Caki2 (cell line): ENCODE measurements at places on chromosomes 7 and 10. TPM values are rescaled to one million over a fixed set of nuclear protein-coding genes. Genes with fewer than 3 reads are reported as not detected.

The ICA1 gene
- 2.1 and 12.5 TPM in 2 replicates for total RNA-seq

The GRID1 gene
- total RNA-seq = 2.6 and 6.6 TPM in 2 replicates

The CEP55 gene
- 44.4 and 58.9 TPM in 2 replicates for total RNA-seq

The OR9A2 gene
- not detected in 2 replicates for total RNA-seq

The MOGAT3 gene
- total RNA-seq = not detected in 2 replicates

The FAM25A gene
- total RNA-seq = not detected in 2 replicates

The NKX1-2 gene
- total RNA-seq = not detected in 2 replicates

The GCK gene
- not detected in 2 replicates for total RNA-seq

The TUBAL3 gene
- not detected in 2 replicates for total RNA-seq

The GRID2IP gene
- not detected in 2 replicates for total RNA-seq

The PON1 gene
- total RNA-seq = not detected in 2 replicates

GRCh38 chr7:131238347-131238931, 89.2 kb upstream of the MKLN1 start:
- DNase-seq = peak; percentile 60

DNA sequence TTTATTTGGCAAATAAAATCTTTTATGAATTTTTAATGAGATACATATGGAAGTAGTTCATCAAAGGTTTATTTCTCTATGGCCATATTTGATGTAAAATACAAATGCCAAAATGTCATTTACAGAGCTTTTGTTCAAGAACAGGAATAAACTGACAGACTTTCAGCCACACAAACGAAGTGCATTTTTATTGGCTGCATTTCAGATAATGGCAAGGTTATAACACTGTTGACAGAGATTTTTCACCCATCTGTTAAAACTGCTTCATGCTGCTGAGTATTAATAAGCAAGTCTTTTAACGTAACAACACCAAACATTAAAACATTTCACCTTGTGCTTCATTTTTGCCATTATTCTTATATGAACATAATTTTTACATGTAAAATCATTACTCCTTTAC, 254.4 kb downstream of the ANKRD7 start:
- DNase-seq = no peak

DNA sequence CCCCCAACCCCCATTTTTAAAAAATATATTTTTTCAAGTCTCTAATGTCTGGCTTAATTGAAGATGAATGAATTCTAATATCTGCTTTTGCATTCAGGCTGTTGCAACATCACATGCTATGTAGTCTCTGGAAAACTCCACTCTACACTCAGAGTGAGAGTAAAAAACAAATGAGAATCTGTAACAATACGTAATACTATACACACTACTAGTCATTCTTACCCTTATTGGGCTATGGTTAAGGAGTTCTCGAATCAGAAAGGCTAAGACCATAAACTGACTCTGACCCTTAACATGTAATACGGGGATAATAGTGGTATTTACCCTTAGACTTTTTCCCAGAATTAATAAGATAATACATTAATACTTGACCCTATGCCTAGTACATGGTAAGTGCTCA, 42.9 kb upstream of the TMEM168 start:
- DNase-seq = no peak

DNA sequence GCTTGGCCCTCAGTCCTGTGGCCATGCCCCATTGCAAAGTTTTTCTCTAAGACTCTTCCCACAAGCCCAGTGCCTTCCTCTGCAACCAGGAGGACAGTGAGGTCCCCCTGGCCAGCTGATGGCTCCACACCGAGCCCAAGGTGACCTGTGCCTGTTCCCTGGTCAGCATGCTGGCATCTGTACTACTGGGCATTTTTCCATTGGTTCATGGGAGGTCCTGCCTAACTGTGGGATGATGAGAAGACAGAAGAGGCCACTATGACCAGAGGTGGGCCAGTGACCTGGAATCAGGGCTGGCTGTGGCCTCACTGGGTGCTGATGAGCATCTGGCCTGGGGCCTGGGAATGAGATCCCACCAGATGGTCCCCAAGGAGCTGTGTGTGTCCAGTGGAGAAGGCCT, 20.2 kb downstream of the CALML3 start:
- DNase-seq = no peak

DNA sequence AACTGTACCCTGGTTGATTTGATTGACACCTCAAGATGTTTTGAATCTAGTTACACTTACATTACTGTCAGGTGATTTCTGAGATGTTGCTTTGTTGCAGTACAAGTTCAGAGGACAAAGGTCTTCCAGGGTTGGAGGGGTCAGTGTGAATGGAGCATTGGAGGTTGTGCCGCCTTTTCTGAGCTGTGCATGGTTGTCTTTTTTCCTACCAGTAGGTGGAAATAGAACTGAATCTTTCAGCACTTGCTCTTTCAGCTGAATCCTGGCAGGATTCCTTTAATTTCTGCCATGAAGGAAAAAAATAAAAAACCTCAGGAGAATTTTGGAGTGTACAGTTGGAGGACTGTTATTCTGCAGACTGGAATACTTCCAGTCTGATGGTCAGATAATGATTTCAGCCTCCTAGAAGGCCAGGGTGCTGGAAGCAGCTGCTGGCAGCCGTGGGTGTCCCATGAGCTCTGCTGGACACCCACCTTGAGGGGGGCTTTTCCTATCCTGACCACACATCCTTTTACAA, 82.7 kb downstream of the PLCE1 start:
- DNase-seq = peak; percentile 11

DNA sequence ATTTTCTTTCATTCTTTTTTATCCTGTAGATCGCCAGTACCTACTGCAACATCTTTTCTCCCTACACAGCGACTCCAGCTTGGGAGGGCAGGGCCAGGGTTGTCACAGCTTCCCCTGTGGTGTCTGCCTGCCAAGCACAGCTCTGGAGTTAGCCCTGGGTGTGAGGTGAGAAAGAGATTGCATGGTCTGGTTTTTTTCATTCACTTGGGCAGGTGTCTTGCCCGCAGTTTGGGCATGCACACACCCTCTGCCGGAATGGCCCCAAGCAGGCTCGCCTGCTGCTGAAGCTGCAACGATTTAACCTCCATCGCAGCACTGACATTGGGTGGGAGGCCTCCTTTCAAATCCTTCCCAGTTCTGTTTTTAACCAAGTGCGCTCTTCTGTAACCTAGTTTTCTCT, 132.8 kb downstream of the WNT2 start:
- no peak for DNase-seq

DNA sequence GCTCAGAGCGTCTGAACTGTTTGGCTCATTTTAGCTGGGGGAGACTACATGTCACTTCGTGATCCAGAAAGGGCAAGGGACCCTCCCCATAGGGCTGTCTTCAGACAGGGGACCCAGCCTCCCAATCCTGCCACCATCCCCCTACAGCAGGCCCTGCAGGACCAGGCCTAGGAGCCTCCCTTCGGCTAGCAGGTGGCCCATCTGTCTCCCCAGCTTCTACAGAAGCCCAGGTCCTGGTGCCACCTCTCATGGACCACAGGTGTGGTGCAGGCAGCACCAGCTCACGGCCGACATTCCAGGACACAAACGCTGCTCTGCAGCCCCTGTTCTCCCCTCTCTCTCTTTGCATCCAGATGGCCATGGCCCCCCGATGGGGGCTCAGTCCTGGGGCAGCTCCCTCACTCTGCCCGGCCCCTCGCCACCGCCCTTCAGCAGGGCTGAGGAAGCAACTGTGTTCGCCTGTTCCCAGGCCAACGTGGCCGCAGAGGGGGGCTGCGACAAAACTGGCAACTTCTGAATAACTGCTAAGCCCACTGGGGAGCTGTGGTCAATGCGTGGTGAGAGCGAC, 10.3 kb downstream of the TECPR1 start:
- no peak for DNase-seq

- DNase-seq = no peak
Measured at GRCh38 chr10:78010278-78010677, 19.0 kb downstream of the POLR3A start.

DNA sequence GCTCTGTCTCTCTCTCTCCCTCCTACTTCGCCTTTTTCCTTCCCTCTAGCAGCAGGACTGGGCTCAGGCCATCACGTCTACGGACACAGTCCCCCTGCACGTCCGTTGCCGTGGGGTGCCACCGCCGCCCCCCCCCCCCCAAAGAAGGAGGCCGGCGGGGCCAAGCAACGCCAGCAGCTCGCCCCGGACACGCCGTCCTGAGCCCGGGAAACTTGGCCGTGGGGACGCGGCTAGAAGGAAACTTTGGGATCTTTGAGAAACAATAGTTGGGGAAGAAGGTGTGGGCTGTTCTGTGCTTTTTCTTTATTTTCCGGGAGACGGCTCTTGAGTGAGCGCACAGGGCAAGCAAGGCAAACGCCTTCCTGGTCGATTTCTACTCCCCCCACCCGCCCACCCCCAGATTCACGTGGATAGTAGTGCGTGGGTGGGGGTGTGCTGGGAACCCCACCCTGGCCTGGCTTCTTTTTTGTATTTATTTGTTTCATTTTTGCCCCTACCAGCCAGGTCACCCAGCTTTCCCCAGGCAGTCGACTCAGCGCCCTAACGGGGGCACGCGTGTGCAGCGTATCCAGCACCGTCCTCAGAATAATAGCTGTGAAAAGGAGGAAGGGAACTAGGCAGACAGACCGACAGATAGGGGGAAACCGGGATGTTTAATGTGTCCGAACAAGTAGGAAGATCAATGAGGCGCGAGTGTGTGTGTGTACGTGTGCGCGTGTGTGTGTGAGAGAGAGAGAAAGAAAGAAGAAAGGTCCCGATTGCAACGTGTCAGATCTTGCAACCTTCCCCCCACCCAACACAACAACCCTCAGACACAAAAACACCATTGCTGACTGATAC, 1.4 kb downstream of the MXI1 start:
- DNase-seq = peak; percentile 62

- no peak for DNase-seq
Measured at GRCh38 chr7:44145969-44146911, 5.1 kb upstream of the MYL7 start.

- DNase-seq = peak; percentile 32
Measured at GRCh38 chr10:29102233-29102632, 186.6 kb upstream of the LYZL1 start.

- no peak for DNase-seq
Measured at GRCh38 chr7:96532428-96532935, 177.2 kb downstream of the SEM1 start.

GRCh38 chr7:21064698-21065648, 278.3 kb upstream of the SP8 start:
- peak; percentile 80 for DNase-seq

DNA sequence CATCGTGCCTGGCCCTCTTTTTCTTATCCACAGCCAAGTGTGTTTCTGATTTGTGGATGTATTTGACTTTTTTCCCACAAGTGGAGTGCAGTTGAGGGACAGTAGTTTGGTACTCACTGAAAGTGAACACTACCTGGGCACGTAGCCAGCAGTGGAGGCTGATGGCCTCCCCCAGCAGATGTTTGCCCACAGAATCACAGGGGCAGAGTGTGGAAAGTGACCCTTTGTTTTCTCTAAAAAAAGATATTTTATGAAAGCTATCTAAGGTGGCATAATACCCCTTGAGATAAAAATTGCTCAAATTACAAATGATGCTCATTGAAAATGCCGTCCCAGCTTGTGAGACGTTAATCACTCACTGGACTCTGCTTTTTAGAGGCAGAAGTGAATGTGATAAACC, 29.1 kb downstream of the WDR37 start:
- DNase-seq = no peak

DNA sequence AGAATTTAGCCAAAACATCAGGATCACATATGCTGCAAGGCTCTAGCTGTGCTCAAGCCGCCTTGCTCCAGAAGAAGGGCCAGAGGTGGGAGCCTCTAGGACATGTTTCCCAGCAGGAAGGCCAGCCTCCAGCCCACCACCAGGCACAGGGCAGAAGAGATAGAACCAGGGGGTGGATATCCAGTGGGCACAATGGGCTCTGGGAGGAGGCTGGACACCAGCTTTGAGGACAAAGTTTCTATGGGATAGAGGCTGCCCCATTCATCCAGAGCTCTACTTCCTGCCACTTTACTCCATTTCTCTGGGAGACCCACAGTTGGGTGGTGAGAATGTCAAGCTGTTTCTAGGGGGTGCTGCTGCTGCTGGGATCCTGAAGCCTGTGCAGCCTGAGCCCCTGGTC, 77.1 kb downstream of the ARHGAP22 start:
- no peak for DNase-seq

- DNase-seq = peak; percentile 26
Measured at GRCh38 chr7:12719141-12719919, 31.9 kb downstream of the ARL4A start.

DNA sequence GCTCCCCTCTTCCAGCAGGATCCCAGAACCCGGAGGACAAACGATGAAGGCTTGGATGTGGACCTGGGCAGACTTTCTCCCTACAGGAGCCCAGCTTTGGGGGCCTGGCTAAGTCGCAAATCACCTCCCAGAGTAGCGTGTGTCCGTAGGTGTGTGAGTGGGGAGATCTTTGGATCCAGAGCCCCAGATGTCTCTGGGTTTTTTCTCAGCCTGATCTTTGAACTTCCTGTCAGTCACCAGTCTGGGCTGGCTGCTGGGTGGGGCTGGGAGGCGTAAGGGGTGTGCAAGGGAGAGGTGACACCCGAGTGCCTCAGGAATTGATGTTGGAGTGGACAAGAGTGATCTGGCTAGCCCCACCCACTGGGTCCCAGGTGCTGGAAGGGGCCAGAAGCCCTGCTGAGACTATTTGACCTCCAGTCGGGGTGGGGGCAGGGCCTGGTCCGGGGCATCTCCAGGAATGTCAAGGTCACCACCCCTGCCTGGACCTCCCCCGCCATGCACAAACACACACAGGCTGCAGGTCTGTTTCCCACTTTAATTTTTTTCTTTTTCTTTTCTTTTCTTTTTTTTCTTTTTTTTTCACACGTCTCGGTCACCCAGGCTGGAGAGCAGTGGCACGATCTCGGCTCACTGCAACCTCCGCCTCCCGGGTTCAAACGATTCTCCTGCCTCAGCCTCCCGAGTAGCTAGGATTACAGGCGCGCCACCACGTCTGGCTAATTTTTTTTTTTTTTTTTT, at the start of gene MOGAT3:
MOGAT3 (minus strand) TSS at position 175 of the 738 bp plus-strand sequence. CDS start 182 bp downstream, outside the sequence.
- no peak for DNase-seq
